ENCODE measurements at places on chromosomes 5 and 9. TPM values are rescaled to one million over a fixed set of nuclear protein-coding genes. Genes with fewer than 3 reads are reported as not detected.

- DNase-seq, result no peak
Observed at GRCh38 chr5:108919591-108920326, 172.1 kb downstream of the FER start.

DNA sequence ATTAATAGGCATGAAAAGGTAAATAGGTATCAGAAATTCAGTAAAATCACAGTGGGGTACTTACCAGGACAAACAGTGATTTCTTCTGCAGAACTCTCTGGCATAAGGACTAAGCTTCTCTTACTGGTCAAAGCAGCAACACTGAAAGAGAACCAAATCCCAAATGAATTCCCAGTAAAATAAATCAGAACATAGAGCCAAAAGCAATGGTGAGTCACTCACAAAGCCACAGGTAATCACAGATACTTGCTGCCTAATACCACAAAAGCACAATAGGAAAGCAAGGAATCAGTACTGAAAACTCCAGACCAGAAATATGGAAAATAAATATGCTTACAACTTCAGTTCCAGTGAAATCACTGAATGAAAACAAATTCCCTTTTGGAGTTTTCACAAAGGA lies 50.7 kb downstream of the UIMC1 start:
- DNase-seq, result no peak

Gene FNBP1
- total RNA-seq, result 156 TPM

Gene SARDH
- total RNA-seq, result 8.7 TPM

DNA sequence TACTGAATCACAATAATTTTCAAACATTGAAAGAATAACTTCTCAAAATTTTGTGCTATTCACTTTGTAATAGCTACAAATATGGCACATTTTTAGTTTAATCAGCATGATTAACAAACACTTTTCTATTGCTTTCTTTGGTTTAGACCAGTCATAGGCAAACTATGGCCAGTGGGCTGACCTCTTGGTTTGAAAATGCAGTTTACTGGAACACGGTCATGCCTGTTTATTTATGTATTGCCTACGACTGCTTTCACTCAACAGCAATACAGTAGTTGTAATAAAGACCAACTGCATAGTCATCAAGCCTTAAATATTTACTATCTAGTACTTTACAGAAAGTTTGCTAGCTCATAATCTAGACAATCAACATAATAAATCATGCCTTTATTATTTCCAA lies 810.8 kb downstream of the TLE1 start:
- no peak for DNase-seq

Gene WHRN
- total RNA-seq, result 3.3 TPM

- peak; percentile 85 for DNase-seq
Observed at GRCh38 chr9:78031893-78032729, 500 bp upstream of the GNAQ start.

DNA sequence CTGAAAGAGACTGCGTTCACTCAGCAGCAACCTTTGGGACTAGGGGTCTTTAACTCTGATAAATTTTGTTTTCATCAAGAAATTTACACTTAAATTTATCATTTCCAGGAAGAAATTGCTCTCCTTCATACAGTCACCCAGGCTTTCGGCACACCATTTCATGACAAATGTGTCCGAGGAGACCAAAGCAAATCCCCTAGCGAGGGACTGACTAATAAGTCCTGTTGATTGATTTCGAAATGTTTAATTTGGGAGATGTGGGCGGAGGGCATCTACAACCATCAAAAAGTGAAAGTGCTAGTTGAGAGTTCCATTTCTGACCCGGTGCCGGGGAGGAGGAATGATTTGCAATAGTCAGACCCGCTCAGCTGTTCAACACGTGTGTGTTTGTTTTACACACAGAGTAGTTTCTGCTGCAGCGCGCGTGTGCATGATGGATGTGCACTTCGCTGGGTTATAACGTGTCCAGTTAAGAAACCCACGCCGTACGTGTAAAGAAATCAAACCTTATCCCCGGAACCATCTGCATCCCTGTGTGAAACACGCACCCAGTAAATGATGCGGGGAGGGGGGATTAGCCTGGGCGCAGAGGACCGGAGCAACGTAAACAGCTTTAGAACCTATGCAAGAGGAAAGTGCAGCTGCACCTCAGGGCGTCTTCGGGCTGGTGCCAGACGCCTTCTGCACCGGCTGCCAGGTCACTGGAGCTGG lies 845 bp upstream of the NR4A3 start:
- peak; percentile 37 for DNase-seq
